Stromal cell of bone marrow (primary cell): ENCODE measurements at places on chromosomes 4 and X.

- DNase-seq = no peak
These were observed 383.4 kb upstream of the FGF13 start for GRCh38 chrX:139094671-139095592.

GRCh38 chr4:28784188-28784587 is 1923.5 kb downstream of the STIM2 start:
- no peak for DNase-seq

DNA sequence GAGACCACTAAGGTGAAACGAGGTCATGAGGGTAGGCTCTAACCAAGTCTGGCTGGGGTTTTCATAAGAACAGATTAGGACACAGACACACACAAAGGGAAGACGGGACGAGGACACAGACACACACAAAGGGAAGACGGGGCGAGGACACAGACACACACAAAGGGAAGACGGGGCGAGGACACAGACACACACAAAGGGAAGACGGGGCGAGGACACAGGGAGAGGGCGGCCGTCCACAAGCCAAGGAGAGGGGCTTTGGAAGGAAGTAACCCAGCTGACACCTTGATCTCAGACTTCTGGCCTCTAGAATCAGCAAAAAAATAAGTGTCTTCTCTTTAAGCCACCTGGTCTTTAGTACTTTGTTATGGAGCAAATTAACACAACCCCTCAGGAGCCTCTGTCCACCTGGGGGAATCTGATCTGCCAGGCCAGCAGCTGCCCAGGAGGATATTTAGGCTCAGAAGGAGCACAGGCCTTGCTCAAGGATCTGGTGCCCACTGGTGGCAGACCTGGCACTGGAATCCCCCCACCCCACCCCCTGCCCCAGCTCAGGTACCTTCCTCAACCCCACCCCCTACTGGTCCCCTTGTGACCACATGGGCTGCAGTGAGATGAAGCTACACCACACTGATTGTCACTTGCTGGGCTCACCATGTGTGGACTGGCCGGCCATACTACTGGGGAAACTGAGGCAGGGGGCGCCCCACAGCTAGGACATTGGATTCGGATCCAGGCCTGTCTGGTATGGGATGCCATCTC is 2.8 kb downstream of the ABLIM2 start:
- no peak for DNase-seq

DNA sequence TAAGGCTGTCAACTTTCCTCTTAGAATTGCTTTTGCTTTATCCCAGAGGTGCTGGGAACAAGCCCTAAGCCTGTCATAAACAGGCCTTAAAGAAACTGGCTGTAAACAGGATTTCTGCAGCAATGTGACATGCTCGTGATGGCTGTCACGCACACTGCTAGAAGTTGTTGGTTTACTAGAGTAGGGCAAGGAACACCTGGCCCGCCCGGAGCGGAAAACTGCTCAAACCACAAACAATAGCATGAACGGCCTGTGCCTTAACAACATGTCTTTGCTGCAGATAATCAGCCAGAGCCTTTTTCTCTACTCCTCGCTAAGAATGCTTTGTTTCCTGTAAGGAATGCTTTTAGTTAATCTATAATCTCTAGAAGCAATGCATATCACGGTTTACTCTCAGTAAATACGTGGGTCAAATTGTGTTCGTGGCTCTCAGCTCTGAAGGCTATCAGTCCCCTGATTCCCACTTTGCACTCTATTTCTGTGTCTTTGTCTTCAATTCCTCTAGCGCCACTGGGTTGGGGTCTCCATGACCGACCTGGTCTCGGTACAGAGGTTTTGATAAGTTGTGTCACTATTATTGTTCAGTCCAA is 318.3 kb downstream of the GLUD2 start:
- DNase-seq = no peak
